ENCODE measurements at places on chromosomes 1 and 21.

DNA sequence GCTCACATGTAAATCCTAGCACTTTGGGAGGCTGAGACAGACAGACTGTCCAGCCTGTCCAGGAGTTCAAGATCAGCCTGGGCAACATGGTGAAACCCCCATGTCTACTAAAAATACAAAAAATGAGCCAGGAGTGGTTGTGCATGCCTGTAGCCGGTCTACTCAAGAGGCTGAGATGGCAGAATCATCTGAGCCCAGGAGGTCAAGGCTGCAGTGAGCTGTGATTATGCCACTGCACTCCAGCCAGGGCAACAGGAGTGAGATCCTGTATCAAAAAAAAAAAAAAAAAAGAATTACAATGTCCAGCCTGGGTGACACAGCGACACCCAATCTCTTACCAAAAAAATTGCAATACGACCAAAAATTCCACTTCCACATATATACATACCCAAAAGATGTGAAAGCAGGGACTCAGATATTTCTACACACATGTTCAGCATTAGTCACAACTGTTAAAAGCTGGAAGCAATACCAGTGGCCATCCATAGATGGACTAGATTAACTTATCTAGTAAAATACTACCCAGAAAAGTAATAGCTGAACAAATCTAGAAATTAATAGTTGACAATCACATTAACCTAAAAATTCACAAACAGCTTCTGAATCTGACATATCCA, 49.2 kb downstream of the ASH1L start:
- no peak for DNase-seq

- no peak for DNase-seq
Measured at GRCh38 chr1:181931873-181932272, 129.6 kb downstream of the ZNF648 start.

GRCh38 chr1:67732750-67733151, 47.8 kb downstream of the GADD45A start:
- no peak for DNase-seq

GRCh38 chr1:19799230-19800075, at the start of gene TMCO4:
TSS of gene TMCO4 (minus strand) at chr1:19799916. CDS start at chr1:19780758, 19,158 bp downstream.
- DNase-seq, result no peak

DNA sequence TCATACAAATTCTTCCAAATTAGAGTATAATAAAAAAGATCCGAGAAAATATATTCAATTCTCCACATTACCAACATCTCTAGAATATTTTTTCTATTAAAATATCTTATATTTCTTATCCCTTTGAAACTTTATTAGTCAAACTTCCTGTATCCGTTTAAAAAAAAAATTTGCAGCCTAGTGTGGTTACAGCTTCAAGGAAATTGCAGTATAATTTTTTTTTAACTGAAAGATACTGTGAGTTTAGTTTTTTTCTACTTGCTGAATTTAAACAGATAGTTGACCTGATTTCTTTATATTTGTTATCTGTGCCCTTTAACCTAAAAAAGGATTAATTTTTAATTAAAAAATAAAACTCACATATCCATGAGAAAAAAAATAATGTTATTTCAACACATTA, 1.5 kb downstream of the RGS18 start:
- DNase-seq, result no peak

DNA sequence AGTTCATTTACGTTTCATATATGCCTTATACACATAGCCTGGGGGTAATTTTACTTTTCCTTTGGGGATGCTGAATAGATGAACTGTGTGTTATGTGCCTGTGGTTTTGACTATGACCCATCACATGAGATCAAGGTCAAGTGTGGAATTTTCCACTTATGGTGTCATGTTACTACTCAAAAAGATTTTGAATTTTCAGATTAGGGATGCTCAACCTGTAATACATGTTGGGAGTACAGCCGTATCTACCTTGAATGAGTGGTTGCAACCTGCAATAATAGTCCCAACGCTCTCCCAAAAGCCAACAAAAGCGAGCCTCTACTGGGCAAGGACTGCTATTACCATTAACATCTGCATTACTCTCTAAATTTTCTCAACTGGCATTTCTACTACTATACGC, 68.5 kb upstream of the SDC3 start:
- no peak for DNase-seq

DNA sequence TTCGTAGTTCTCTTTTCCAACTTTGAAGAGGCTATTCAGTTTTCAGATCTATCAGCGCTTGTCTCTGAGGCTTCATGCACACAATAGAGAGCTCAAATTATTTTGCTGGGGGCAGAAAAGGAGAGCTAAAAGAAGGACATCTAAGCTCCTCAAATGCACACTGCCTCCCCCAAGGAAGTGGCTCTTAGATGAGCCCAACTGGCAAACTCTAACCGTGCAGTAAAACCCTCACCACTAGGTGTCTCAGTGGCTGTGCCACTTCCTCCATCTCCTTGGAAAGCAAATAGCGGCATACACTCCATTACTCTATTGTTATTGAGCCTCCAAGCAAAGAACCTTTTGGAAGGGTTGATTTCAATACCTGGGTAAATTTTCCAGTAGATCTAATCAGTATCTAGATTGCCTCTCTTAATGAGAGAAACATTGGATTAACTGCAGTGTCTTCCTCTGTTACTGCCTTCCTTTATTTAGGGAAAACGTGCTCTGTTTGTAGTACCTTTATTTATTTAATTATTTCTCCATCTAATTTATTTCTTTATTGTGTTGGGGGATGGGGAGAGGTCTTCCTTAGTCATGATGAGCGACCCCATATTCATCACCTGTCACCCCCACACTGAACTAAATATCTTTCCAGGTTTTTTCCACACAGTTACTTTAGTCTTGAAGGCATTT, 9.2 kb upstream of the SFPQ start:
- DNase-seq, result peak; percentile 46

DNA sequence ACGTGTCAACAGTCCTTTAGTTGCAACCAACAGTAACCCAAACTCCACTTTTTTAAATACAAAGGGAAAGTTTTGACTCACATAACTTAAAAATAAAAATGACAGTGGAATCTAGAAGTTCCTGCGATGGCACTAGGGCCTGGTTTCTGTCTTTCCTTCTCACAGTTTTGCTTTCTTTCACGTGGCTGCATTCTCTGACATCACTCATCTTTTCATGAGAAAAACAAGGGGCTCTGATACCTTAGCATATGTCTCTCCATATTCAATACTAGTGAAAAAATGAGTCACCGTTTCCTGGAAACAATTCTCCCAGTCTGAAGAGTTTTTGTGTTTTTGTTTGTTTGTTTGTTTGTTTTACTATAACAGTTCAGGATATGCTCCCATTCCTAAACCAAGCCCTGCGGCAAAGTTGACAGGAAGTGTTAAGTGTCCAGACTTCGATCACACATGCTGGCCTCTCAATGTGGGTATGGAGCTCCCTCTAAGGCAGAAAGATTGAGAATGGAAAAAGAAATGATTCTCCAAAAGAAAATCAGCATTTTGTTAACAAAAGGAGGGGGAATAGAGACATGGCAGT, 483.3 kb downstream of the TTLL7 start:
- DNase-seq, result no peak

DNA sequence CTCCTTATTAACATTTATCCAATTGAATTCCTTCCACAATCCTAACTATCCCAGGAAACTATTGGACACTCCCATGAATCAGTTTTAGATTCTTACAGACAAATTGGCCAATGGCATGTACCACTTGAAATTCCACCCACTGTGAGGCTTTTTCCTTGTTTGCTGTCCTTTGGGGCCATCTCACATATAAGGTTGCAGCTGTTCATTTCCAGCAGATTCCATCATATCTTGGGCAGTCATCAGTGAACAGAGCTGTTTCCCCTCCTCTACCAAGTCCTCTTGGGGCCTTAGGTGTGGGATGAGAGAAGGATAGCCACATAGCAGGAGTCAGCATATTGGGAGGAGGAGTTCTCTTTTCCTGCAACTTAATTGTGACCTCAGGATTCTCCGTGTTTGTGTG, 109.1 kb downstream of the HHAT start:
- DNase-seq, result no peak

- no peak for DNase-seq
Measured at GRCh38 chr1:50516056-50516455, 92.8 kb upstream of the DMRTA2 start.

GRCh38 chr21:41932191-41932575, 21.6 kb downstream of the C2CD2 start:
- DNase-seq, result no peak

GRCh38 chr1:15574741-15575140, 10.1 kb downstream of the AGMAT start:
- no peak for DNase-seq

Measured in activated CD8-positive, alpha-beta memory T cell treated with anti-CD3 and anti-CD28 coated beads for 1 hour (primary cell).